ENCODE measurements at places on chromosomes 3 and 15.

- DNase-seq: no peak
These were observed 104.7 kb upstream of the VEPH1 start for GRCh38 chr3:157607826-157608405.

DNA sequence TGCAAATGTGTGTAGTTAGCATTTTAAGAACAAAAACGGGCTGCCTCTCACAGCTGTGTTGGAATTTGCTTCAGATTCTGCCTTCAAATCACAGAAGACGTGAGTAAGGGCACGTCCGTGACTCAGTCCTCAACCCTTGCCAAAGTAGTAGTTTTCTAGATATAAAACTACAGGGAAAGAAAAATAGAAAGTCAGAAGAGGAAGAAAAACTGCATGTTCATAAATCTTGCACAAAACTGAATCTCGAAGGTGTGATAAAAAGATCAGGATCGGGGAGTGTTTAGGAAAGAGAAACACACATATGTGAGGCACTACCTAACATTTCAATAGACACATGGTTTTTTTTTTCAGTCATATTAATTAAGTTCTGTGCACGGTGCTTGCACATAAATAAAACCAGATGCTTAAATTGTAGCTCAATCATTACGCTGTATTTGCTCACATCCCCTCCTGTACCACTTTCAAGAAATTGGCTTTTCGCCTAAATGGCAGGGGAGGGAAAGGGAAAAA lies 71.7 kb downstream of the P3H2 start:
- DNase-seq: no peak

DNA sequence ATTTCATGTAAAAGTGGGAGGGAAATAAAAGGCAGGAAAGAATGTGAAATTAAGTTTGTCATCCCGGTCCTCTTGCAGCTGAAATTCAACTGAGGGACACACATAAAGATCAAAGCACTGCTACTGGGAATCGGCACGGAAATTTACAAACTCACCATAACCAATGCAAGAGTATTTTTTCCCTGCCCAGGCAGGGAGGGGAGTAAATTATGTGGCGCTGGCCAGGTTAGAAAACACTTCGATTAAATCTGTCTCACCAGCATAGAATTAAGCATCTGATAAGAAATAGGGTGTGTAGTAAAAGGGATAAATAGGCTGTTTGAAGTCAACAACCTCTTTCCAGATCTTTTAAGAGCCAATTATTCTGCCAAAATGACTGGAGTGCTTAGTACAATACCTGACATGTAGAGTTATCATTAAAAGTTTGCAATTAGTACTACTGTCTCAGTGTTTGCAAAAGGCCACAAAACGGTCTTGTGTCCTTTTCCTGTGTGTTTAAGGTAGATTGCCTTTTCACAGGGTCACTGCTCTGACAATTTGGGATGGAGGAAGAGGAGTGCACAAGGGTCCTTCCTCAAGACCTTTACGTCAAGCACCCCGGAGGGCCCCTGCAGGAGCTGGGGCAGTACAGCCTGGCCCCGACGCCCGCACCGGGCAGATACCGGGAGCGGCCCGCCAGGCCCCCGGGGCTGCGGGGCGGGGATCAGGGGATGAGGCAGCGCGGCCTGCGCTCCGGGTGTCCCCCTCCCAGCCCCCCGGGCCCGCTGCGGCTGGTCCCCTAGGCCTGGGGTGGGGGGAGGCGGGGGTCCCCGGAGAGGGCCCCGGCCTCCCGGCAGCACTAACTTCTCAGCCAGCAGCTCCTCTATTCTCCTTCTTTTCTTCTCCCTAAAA lies 651 bp downstream of the UBA3 start:
- no peak for DNase-seq

- no peak for DNase-seq
These were observed 44.6 kb downstream of the ZIC4 start for GRCh38 chr3:147361454-147362420.

GRCh38 chr15:40536501-40536900 lies 28.3 kb downstream of the CCDC32 start:
- no peak for DNase-seq

- DNase-seq: no peak
These were observed 22.2 kb downstream of the SEMA3G start for GRCh38 chr3:52422669-52423068.

All from NCI-H1436 treated with DMSO at 0.1 percent for 48 hours (cell line).